ENCODE measurements at places on chromosomes 7 and 10. TPM values are rescaled to one million over a fixed set of nuclear protein-coding genes. Genes with fewer than 3 reads are reported as not detected.
A peak's percentile ranks its signal among the peaks of the same experiment; 100 is the strongest.

DNA sequence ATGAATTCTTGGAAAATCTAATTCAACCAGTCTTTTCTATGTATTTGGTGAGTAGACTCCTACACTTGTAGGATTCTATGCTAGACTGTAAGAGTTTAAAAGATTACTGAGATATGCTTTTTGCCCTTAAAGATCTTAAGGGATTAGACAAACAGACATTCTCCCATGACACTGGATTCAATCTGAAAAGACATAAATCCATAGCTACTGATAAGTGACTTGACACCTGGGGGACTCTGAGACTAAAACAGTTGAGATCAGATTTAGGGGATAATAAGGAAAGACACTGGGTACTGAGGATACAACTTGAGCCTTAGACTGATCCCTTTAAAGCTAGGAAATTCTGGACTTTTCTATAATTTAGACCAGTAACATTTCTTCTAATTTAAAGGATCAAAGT lies 1233.4 kb downstream of the XPNPEP1 start:
- no peak for DNase-seq

- no peak for DNase-seq
These were observed 386.8 kb upstream of the NFE2L3 start for GRCh38 chr7:25765110-25765655.

DNA sequence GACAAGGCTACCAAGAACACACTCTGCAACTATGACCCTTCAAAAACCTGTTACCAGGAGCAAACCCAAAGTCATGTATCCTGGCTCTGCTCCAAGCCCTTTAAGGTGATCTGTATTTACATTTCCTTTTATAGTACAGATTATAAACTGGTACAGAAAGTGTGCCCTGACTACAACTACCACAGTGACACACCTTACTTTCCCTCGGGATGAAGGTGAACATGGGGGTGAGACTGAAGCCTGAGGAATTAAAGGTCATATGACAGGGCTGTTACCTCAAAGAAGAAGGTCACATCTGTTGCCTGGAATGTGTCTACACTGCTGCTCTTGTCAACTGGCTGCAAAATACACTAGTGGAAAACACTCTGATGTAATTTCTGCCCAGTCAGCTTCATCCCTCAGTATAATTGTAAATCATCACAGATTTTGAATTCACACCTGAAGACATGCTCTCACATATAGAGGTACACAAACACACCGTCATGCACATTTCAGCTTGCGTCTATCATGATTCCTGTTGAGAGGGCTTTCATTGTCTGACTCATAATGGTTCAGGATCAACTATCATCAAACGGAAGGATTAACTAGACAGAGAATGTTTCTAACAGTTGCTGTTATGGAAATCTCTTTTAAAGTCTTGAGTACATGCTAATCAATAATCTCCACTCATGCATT lies 318.3 kb downstream of the NXPH1 start:
- no peak for DNase-seq

The FLNC gene
- 149 TPM for total RNA-seq

The C10orf53 gene
- not detected for total RNA-seq

- no peak for DNase-seq
These were observed 4.3 kb downstream of the DAGLB start for GRCh38 chr7:6443372-6443941.

The PTPRZ1 gene
- total RNA-seq: not detected

The ANKRD61 gene
- not detected for total RNA-seq

DNA sequence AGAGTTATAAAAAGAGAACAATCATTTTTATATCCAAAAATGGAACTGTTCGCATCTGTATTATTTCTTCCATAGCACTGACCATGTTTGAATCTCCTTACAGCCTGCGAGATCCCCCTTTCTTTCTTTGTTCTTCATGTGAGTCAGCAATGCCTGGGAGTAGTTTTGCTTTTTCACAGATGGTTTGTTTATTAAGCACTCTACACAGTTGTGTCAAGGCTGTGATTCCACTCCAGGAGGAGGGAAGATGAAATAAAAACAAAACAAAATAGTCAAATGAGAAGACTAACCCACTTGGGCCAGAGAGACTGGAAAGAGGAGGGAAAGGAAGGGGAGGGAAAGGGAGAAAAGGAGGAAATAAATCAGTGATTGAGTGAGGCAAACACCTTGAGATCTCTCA lies 7.8 kb downstream of the LIPF start:
- peak; percentile 78 for DNase-seq

The SPAM1 gene
- total RNA-seq: not detected

- no peak for DNase-seq
These were observed 30.8 kb upstream of the SMNDC1 start for GRCh38 chr10:110335314-110336064.

DNA sequence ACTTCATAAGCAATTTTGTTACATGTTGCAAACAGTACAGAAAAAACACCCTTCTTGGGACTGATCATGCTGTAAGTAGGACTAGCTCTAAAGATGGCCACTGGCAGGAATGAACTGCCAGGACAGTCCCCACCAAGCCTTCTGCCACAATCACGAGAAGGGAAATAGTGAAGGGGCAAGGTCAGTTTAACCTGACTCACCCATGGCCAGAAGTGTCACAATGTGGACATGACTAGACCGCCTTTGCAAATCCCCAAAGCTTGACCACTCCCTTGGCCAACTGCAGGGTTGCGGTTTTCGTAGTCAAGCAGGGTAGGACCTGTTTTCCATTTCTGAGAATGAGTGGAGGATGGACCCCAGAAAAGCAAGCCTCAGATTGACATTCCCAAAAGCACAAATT lies 19.4 kb upstream of the FRAT2 start:
- no peak for DNase-seq

DNA sequence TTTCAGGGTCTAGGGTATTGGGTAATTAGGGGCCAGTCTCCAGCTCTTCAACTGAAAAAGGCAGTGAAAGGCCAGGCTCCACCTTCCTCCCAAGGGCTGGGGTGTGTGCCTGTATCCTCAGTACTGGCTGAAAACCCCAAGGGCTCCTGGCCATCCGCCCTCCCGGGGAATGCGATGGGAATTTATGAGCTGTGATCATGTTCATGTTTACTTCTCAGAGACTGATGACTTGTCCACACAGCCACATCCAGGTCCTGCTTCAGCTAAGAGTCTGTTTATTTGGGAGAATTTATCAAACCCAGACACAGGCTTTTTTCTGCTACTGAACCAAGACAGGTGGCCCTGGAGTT lies 91.7 kb downstream of the CCDC3 start:
- DNase-seq: no peak

GRCh38 chr7:36478745-36479144 lies 89.1 kb downstream of the ANLN start:
- DNase-seq: no peak

DNA sequence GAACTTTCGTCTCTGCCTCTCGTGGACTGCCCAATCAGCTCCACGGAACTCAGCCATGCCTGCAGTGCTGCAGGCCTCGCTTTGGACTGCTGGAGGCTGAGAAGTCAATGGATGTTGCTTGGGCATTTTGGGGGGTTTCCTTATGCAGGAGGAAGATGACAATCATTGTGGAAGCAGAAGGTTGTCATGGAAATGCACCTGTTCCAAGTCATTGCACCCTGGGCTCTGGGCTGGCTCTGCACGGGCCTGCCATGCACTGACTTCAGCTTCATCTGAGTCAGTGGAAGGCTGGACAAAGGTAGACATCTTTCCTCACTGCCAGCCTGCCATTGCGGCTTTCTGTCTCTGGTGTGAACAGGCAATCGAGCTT lies 217.3 kb downstream of the RPS24 start:
- DNase-seq: peak; percentile 23

- no peak for DNase-seq
These were observed 300.7 kb downstream of the HDAC9 start for GRCh38 chr7:18796216-18796615.

- DNase-seq: no peak
These were observed 24.5 kb downstream of the TMEM120A start for GRCh38 chr7:75969704-75970498.
